ENCODE measurements at places on chromosomes 7 and 10.

DNA sequence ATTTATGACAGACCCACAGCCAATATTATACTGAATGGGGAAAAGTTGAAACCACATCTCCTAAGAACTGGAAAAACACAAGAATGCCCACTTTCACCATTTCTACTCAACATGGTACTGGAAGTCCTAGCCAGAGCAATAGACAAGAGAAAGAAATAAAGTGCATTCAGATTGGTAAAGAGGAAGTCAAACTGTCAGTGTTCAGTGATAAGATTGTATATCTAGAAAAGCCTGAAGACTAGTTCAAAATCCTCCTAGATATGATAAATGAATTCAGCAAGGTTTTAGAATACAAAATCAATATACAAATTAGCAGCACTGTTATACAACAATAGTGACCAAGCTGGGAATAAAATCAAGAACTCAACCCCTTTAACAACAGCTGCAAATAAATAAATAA, 6.9 kb upstream of the ZNF138 start:
- DNase-seq: no peak

- no peak for DNase-seq
These were observed 48.1 kb downstream of the SAMD8 start for GRCh38 chr10:75159519-75159918.

GRCh38 chr7:69426705-69427104, 171.6 kb upstream of the AUTS2 start:
- no peak for DNase-seq

DNA sequence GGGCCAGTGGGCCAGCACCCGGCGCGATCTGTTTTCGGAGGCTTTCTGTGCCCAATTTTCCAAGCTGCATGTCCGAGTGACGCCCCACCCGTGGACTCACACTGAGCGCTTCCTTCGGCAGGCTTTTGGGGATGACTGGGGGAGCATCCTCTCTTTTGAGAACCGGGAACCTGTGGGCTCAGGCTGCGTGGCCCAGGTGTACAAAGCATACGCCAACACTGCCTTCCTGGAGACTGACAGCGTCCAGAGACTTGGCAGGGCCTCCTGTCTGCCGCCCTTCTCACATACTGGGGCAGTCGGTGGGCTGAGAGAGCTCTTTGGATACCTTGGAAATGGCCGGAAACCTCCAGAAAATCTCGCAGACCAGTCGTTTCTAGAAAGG, 1.0 kb downstream of the ADCK2 start:
- no peak for DNase-seq

- DNase-seq: no peak
These were observed 3.4 kb downstream of the BAG3 start for GRCh38 chr10:119654540-119654939.

GRCh38 chr10:71887743-71888142, 36.7 kb upstream of the PSAP start:
- DNase-seq: no peak

DNA sequence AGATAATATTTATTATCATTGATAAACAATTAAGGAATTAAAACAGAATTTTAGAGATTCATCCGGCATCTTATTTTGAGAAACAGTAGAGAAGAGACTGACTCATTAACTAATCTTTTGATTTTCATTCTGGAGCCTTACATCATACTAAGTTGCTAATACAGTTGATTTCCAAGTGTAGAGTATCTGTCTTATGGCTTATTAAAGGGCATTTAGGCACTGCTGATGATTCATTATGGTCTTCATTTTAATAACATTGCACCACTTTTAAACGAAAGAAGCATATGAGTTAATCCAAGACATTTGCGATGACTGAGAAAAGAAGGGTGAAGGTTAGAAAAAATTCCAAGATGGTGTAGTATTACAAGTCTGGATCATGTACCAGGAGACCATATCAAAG, 186.0 kb upstream of the CACNA2D1 start:
- DNase-seq: no peak

DNA sequence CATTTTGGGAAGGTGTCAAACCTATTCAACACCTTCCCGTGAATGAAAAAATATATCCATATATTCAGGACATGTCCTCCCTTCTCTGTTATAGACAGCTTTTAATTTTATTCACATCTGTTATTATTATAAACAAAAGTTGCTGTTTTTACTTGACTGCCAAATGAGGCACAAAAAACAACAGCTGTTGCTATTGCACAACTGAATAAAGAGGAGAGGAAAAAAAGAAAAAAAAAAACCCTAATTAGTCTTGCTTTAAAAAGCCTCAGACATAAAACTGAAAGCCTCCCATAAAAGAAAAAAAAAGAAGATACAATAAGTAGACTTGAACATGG, 153.4 kb downstream of the BMPER start:
- DNase-seq: no peak

GRCh38 chr7:127732306-127732705, 80.3 kb downstream of the SND1 start:
- no peak for DNase-seq

DNA sequence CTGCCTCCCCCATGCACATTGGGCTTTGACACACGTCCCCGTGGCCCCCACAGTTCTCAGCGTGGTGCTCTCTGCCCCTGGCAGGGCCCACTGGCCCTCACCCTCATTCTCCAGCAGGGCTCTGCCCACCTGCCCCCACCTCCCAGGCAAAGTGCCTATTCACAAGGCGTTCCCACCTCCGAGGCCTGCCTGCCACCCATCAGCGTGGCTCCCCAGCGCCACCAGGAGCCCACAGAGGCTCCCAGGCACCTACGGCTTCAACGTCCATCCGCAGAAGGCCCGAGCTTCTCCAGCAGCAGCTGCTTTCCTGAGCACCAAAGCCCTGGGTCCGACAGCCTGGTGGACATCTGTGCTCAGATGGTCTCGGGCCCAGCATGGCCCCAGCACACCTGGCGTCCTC, 211.8 kb upstream of the PPP2R2D start:
- no peak for DNase-seq

- DNase-seq: no peak
These were observed 221.1 kb downstream of the KCNMA1 start for GRCh38 chr10:77416311-77417135.

DNA sequence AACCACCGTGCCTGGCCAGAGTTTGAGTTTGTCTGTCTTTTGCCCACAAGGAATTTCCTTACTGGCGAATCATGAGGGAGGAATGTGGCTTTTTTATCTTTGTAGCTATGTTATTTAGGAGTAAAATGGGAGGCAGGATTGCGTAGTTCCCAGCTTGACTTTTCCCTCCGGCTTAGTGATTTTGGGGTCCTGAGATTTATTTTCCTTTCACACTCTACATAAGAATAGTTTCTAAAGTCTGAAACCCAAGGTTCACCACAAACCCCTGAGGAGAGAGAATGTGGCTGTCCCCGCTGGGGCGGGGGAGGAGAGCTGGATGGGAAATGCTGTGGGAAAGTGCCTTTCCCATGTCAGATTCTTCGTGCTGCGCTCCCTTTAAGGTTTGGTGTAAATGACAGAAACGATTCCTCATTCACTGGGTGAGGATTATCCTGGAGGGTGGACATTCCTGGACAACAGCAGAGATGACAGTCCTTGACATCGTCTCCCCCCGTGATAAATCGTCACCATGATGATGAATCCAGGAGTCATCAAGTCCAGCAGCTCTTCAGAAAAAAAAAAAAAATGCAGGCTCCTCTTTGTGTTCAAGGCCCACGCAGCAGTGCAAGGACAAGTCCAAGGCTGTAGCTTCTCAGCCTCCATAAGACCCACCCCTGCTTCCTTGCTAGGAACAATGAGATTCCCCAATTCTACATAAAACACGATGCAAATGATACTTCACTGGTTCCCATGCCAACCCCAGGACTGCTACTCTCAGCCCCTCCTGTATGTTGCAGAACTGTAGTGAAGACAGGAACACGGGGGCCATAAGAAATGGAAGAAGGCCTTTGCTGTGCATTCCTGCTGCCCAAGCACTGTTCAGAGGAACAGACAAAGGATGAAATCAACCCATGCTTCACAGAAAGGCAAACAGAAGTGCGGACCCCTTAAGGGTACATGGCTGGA, 233.1 kb downstream of the CCDC3 start:
- DNase-seq: no peak

DNA sequence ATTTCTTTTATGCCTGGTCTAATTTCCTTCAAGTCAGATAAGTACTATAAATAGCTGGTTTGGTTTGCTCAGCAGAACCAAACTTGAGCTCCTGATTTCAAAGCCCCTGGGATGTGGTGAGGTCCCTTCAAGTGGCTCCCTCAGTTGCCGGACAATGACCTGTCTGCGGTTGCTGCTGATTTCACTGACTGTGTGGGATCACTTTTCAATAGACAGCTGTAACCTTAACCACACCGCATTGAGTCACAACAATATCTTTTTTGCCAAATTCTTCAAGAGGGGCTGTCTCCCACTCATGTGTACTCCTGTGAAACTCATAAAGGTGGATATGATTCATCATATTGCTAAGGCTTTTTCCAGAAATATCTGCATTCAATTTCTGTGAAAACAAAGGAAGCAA, 23.1 kb upstream of the ITGA8 start:
- no peak for DNase-seq

- DNase-seq: no peak
These were observed 70.9 kb upstream of the GNA12 start for GRCh38 chr7:2915023-2915422.

GRCh38 chr7:131859147-131859821, 302.9 kb upstream of the PODXL start:
- peak; percentile 62 for DNase-seq

Data from activated CD4-positive, alpha-beta T cell treated with anti-CD3 and anti-CD28 coated beads, Interleukin-2, amount 50 U/mL, for 48 hours (primary cell).